T-helper 1 cell (primary cell): ENCODE measurements at places on chromosomes 6 and 20.
A peak's percentile ranks its signal among the peaks of the same experiment; 100 is the strongest.

- DNase-seq, result no peak
These were observed 111.0 kb downstream of the ATG5 start for GRCh38 chr6:106214531-106214930.

- DNase-seq, result no peak
These were observed 27.0 kb upstream of the DTNBP1 start for GRCh38 chr6:15689586-15690482.

DNA sequence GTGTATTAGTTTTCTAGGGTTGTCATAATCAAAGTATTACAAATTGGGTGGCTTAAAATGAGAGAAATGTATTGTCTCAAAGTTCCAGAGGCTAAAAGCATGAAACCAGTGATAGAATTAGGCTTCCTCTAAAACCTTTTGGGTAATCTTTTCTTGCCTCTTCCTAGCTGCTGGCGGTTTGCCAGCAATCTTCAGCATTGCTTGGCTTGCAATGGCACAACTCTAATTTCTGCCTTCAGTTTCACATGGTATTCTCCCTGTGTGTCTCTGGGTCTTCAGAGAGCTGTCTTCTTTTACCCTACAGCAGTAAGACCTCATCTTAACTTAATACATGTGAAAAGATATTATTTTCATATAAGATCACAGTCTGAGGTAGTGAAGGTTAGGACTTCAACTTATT is 479.1 kb upstream of the GJE1 start:
- DNase-seq, result no peak

GRCh38 chr6:42871711-42872110 is 7.7 kb upstream of the RPL7L1 start:
- DNase-seq, result no peak

GRCh38 chr20:14925300-14925699 is 587.9 kb upstream of the FLRT3 start:
- no peak for DNase-seq

DNA sequence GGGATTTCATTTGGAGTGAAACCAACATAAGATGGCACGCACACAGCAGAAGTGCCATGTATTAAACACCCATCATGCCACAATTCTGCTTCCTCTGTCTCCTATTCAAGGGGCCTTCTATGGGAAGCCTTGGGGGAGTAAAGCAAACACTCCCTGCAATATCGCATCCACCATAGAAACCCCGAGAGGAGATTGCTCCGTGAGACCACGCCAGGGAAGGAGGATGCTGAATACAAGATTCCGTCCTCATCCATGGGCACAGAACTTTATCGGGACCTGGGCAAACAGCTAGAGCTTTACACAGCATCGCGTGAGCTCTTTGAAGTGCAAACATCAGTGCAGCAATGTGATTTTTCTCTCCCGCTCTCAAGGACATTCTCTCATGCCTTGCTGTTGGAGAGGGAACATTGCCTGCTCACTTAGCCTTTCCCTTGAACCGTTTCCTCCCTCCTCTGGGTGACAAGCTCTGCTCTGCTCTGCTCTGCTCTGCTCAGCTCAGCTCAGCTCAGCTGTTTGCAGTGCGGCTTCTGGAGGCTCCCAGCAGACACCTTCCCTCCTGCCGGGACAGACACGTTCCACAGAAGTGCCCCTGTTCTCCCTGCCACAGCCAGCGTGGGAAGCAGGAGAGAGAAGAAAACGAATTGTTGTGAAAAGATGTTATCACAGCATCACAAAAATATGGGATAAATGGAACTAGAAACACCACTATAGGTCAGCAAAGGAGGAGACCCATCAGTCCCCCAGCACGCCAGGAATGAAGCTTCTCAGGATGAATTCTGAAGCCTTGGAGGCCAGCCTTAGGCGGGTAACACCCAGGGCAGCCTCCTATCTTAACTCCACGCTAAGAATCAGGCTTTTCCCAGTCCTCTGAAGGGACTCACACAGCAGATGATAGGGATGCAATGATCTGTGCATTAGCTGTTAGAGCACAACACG is 48.2 kb downstream of the RNASET2 start:
- no peak for DNase-seq

DNA sequence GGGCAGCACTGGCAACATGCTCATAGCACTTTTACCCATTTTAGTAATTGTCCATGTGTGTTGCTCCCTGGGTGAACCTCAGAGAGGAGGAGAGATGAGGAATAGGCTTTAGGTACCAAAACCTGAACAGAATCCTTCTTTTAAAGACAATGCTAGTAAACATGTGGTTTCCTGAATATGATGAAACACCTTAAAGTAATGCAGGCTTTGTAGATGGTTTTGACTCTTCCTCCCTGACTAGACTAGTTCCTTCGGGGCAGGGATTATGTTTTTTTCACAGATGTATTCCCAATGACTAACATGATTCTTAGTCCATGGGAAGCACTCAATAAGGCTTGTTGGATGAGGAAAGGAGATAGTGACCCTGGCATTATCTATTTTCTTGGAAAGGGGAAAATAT is 367.6 kb upstream of the JAG1 start:
- DNase-seq, result no peak

DNA sequence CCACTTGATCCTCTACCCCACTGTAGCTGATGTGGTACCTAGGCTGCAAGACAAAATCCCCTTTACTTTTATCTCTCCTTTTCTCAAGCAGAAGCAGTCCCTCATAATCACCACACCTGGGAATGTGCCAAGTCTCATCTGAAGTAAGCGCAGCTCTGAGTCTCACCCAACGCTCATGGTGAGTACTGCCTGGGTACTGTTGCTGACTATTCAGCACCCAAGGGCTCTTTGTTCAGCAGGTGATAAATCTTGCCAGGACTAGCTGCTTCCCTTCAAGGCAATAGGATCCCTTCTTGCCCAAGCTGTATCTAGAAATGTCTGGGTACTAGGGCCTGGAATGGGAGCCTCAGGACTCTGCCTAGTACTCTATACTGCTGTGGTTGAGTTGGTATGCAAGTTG is 70.9 kb downstream of the GCLC start:
- no peak for DNase-seq

- DNase-seq, result peak; percentile 35
These were observed 43.3 kb downstream of the SLC2A10 start for GRCh38 chr20:46752728-46753127.

DNA sequence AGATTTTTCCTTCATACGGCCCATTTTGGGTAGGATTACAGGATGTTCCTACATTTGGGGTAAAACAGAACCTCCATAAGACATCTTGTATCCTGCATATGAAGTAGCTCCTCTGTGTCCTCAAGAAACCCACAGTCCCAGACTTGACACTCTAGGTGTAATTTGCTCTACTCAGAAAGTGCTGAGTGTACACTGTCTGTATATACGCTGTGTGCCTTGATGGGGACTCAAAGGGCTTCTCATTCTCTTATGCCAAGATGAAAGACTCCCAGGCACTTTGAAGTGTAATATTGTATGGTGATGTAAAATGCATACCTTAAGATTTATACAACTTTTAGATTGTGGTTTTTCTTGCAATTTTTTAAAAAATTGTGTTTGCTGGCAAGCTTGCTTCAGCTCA is 5.2 kb downstream of the TFAP2D start:
- DNase-seq, result no peak

DNA sequence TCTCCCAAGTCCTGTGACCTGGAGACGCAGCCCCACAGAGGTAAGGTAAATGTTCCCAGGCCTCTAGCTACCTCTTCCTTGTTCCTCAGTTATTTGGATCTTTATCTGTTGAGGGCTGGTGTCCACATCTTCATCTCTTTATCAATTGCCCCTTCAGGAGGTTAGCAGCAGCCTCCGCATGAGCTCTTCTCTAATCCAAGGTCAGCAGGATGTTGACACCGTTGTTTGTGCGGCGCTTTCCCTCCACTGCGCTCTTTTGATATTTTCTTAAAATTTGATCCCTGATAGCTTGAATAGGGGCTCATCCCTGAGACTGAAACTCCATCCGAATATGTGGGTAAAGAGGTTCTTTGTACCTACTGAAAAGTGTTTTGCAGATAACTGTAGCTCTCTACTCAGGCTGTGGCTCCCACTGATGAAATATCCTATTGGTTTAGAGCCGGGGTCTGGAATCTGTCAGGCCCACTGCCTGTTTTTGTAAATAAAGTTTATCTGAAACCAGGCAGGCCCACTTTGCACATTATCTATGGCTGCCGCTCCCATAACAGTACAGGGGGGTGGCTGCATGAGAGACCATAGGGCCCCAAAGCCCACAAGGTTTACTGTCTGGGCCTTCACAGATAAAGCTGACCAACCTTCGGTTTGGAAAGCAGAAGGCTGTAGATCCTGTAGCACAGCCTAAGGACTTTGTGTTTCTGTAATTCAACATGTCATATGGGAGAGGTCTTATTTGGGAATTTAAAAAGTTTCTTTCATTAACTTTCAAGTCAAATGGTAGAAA is 362.6 kb downstream of the QKI start:
- DNase-seq, result no peak

GRCh38 chr20:56616716-56617115 is 12.4 kb upstream of the TFAP2C start:
- no peak for DNase-seq

DNA sequence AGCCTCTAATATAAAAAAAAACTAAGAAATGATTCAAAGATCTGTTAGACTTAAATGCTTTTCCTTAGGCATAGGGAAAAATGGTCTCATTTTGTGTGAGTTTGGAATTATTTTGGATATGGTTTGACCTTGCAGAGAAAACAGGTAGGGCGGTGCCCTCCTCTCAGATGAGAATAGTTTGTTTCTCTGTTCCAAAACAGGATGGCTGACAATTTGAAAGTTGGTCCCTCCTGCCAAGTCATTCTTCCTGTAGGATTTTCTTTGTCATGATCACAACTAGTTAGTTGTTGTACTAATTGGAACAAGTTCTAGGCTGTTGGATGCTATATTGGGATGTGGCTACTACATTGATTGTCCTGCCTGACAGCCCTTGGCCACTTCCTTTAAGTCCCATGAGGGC is 108.6 kb downstream of the BCKDHB start:
- no peak for DNase-seq

- no peak for DNase-seq
These were observed 195.1 kb downstream of the BMP7 start for GRCh38 chr20:57071283-57071731.

GRCh38 chr20:50635676-50636600 is 55.4 kb downstream of the RIPOR3 start:
- DNase-seq, result no peak

DNA sequence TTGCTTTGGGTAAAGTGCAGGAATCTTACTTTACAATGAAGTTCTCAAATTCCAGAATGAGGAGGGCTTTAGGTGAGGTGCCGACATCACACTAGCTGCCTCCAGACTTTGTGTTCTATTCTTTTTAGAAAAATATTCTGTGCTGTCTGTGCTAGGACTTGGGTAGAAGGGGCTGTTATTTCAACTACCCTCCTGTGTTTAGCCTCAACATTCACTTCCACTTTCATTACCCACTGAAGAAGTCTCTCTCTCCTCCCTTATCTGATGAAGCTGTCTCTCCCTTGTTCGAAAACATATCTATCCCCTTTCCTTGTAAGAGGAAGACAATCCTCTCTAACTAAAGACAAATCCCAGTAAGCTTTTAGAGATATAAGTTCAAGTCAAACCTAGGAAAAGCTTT is 25.0 kb upstream of the BRPF3 start:
- no peak for DNase-seq

GRCh38 chr20:10951216-10951615 is 277.4 kb upstream of the JAG1 start:
- no peak for DNase-seq

DNA sequence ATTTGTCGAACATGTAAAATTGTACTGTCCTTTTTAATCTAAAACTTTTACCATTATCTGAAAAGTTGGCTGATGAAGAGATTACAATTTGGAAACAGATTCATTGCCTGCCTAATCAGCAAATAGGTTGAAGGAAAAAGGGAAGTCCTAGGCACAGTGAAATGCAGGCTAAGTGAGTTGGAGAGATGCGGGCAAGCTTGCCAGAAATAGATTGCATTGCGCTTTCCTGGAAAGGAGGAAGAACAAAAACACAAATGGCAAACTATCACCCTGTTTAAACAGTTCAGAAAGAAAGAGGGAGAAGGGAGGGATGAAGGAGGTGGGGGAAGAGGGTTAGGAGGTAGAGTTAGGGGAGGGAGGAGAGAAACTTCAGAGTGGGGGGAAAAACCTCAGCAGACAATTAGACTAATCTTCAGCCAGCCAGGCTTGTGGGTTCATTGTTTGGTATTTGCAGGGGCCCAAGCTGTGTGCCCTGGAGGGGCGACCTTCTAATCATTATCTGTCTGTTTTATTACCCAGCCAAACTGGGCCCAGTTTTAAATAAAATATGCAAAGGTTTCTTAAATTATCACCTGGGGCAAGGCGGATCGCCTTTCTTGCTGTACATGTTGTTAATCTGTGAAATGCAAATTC is 465.2 kb downstream of the TFAP2B start:
- no peak for DNase-seq

GRCh38 chr20:10432079-10432478 is 1.9 kb downstream of the MKKS start:
- DNase-seq, result no peak

GRCh38 chr20:58459058-58459750 is 56.0 kb downstream of the APCDD1L start:
- DNase-seq, result no peak

GRCh38 chr6:47809873-47810272 is 28.0 kb downstream of the OPN5 start:
- no peak for DNase-seq

DNA sequence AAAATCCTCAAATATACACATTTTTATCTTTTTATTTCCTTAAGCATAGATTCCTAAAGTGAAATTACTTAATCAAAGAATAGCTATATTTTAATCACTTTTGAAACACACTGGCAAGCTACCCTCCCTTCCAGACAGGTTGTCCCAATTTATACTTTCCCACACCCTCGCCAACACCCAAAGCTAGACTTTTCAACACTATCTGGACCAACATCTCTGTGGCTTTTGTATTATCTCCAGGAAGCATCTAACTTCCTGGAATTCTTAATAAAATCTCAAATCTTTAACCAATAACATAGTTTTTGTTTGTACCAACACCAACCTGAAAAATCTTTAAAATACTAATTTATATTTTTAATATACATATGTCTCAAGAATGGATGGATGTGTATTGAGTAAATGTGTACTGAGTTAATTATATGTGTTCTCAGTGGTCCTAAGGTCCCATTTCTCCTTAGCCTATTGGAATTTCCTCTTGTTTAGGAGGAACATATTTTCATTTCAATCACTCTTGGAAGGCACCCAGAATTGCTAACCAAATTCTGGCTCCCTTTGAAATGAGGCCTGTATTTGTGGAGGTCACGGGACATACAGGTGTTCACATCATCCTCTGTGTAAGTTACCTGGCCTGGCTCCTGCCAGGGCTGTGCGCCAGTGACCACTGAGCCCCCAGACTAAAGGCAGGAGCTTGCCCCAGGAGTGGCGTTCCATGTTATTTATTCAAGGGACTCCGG is 17.4 kb upstream of the GFOD1 start:
- no peak for DNase-seq
